ENCODE measurements at places on chromosomes 11 and 22.
A peak's percentile ranks its signal among the peaks of the same experiment; 100 is the strongest.

DNA sequence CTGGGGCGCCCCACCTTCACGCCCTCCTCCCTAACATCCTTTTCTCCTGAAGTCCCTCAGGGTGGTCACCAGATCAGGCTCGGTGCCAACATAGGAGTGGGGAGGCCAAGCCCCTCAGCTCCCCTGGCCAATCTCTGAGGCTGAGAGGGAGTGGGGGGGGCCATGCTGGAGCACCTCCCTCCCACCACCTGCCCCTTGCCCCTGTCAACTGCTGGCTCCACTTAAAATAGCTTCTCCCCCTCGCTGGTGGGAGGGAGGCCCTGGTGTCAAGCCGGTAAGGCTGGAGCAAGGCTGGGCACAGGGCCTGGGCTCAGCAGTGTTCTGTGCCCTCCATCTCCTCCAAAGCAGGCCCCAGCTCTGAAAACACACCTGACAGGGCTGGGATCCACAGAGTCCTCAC is 4.9 kb downstream of the PLXNB2 start:
- DNase-seq: peak; percentile 82

- DNase-seq: no peak
Measured at GRCh38 chr11:17593466-17594245, 46.6 kb downstream of the OTOG start.

- no peak for DNase-seq
Measured at GRCh38 chr11:45237711-45238315, 48.3 kb downstream of the SYT13 start.

DNA sequence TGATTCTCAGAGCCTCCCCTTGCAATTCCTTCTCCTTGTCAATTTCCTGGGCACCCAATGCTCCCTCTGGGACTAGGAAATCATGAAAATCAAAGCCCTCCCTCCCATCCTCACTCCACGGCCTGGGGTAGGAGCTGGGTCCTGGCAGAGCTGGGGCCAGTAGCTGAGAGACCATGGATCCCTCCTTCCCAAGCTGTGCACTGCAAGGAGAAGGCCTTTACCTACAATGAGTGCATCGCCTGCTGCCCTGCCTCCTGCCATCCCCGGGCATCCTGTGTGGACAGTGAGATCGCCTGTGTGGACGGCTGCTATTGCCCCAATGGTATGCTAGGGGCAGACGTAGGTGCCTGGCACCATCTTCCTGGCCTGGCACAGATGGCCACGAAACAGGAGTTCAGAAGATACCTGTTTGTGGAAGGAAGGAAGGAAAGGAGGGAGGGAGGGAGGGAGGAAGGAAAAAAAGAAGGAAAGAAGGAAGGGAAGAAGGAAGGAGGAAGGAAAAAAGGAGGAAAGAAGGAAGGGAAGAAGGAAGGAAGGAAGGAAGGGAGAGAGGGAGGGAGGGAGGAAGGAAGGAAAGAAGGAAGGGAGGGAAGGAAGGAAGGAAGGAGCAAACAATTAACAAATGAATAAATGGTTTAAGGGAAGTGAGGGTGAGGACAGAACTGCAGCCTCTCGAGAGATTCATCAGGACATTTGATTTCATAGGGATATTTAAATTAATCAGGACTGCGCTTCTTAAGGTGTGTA is 12.5 kb downstream of the OTOG start:
- DNase-seq: no peak

GRCh38 chr22:37095113-37095512 is 14.4 kb downstream of the TMPRSS6 start:
- DNase-seq: no peak

DNA sequence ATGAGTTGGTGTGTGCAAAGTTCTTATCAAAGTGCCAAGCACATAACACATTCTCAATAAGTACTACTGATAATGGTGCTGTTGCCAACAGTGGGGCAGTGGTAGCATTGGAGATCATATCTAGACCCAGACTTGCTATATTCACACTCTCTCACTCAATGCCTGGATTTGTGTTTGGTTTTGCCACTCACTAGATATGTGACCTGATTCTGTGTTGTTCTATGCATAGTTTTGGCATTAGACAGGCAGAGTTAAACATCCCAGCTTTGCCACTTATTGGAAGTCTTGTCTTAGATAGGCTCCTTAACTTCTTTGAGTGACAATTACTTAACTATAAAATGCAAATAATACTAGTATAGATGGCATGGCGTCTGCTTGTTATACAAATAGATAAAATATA is 642.6 kb upstream of the CCDC179 start:
- no peak for DNase-seq

GRCh38 chr22:24303007-24303406 is 32.4 kb downstream of the SPECC1L start:
- peak; percentile 16 for DNase-seq

Data from myocyte (in vitro differentiated cells).